ENCODE measurements at places on chromosomes 12 and 14.

DNA sequence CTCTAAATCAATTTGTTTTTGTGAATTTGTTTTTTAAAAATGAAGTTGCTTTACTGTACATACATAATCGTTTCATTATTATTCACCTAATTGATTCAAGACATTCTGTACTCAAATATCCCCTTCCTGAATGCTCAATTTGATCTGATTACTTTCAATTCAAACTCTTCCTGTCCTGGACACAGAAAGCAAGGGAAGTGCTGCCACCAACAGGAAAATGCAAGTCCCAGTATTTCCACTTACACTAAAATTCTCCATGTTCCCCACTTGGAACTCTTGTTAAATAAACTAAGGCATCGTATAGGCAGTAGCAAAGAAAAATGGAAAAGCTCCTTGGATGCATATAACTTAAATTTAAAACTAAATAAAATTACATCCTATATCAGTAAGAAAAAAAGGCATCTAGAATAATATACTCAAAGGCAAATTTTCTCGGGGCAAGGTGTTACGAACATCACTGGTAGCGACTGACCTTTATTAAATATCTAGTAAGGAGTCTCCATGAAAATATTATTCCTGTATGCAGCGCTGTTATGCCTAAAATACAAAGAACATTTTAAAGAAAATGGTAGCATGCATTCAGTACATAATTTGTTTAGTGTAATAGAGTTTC lies 72.0 kb upstream of the DBX2 start:
- no peak for DNase-seq

- no peak for DNase-seq
Measured at GRCh38 chr14:50874757-50875156, 2.9 kb downstream of the ABHD12B start.

GRCh38 chr12:116990971-116991966 lies 80.5 kb downstream of the FBXW8 start:
- DNase-seq = no peak

DNA sequence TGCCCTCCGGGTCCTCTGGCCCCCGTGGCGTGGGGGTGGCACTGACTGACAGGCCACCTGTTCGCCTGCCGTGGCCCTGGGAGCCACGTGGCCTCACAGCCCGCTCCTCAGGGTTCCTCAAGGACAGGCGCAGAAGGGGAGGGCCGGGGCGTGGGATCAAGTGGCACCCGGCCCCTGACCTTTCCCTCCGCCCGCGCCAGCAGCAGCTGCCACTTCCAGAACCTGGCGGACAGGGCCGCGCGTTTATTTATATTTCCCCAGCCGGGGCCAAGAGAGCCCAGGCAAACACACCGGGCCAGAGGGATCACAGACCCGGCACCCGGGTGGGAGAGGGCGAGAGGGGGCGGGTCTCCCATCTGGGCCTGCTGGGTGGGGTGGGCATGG lies 92.6 kb downstream of the RFLNA start:
- no peak for DNase-seq

DNA sequence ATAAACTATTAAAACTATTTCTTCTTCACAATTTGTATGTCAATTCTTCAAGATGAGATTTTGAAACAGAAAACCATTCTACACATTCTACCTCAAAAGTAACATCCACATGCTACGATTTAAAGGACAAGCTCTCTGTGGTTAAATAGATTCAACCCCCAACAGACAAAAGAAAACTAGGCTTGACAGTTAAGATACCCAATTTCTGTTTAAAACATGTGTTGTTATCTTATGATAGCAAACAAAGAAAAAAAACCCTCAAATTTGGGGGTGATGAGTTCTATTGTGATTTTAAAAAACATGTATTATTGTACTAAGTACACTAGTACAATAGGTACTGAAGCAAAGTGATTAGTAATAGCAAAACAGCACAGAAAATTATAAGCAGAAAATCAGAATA lies 33.8 kb downstream of the ATF7 start:
- DNase-seq = no peak

All from head of caudate nucleus (tissue), 42 donors.